ENCODE measurements at places on chromosomes 5 and 9.

DNA sequence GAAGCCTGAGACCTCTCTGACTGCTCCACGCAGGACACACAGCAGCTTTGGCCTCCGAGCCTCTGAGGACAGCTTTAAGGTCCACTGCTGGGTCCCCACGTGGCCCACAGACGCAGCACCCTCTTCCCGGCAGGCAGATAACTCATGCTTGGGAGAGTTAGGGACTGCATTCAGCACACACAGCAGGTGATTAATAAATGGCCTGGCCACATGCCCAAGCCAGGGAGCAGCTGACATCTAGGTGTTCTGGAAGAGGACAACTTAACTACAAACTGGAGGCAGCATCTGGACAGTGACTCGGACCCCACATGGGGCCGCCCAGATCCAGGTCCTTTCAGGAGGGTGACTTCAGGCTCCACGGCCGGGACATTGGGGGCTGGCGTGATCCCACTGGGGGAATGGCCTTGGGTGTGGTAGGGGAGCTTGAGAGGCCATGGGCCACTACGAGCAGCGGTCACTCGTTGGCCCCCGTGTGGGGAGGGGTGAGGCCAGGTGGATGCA, 11.3 kb downstream of the NINJ1 start:
- peak; percentile 71 for DNase-seq

DNA sequence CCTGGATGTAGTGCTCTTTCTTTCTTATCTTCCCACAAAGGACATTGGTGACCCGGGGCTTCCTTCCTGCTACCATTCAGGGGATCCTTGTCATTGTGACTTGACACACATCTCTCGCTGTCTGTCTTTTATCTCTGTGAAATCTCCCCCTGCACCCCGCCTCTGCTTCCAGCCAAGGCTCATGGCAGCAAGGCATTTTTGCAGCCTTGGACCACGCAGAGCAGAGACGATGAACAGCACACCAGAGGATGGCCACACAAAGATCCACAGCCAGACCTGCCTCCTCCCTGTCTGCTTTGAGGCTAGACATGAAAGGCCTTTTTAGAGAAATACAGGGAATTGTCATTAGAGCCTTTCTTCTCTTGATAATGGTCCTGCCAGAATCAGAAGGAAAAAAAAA, 549.1 kb downstream of the CDK5RAP2 start:
- no peak for DNase-seq

DNA sequence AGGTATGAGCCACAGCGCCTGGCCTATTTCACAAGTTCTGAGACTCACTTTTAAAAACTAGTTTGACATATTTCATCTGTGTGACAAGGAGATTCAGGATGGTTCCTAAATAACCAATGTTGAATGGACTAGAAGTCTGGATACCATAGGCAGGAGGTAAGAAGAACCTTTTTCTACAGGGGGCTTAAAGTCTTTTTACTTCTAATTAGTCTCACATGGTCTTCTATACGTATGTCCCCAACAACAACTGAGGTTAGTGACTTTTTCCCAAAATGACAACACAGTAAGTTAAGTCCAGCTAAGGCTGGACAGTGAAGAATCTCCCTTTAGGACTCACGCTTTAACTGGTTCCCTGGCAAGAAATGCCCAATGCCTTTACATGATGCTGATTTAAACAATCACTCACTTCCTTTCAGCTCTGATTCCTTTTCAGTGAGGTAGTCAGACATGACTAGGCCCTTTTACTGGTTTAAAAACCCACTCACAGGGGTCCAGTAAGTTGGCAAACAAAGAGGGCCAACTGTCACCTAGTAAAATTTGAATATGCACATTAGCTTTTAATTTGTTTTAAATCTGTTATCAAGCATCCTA, 12.1 kb upstream of the HAUS6 start:
- no peak for DNase-seq

DNA sequence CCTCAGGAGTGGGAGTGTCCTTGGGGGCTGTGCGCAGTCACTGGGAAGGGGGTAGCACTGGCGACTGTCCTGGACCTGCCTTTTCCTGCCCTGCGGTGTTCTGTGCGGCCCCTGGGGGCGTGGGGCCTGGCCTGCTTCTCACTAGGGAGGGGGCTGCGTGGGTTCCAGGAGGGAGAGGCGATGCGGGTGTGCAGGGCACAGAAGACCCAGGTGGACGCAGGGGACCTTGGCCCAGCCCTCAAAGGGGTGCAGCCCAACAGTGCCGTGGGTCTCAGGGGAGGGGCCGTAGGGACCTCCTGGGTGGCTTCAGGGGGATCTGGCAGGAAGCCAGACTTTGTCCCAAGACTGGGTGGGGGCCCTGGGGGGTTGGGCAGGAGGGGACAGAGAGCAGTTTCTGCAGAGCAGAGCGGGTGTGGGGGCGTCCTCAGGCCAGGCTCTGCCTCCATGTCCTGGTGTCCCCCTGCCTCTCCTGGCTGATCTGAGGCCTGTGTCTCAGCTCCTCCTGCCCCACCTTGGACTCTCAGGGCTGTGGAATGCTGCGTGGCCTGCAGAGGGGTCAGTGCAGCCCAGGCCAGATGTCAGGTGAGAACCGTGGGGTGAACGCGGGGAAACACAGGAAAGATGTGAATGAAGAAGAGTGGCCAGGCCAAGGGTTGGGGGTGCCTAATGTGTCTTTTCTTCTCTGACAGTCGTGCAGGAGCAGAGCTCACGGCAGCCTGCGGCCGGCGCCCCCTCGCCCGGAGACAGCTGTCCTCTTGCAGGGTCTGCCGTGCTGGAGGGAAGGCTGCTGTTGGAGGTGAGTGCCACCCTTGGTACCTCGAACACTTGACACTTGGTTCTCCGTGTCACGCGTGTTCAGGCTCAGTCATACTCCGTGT, 54.6 kb downstream of the AHRR start:
- peak; percentile 67 for DNase-seq

DNA sequence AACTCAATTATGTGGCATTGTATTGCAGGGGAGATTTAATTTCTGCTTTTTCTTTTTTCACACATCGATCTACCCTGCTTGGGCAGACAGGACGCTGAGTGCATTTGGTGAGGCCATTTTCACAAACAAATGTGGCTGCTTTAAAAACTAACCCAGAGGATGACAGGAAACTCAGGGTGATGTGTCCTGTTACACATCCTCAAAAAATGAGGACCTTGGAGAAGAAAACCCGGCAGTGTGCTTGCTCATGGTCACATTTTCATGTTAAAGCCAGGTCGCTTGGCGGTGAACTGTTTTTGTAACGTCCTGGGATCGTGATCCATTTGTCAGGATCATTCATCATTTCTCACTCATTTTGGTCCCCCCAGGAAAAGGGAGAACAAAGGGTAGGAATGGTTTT, 478.3 kb upstream of the ADAMTS16 start:
- no peak for DNase-seq

- no peak for DNase-seq
These were observed 822.6 kb downstream of the TLE1 start for GRCh38 chr9:80866576-80867227.

- no peak for DNase-seq
These were observed 674 bp downstream of the LHFPL2 start for GRCh38 chr5:78647838-78648358.

GRCh38 chr9:72139226-72139625, 10.0 kb upstream of the GDA start:
- DNase-seq: no peak

GRCh38 chr9:101480386-101480785, 44.8 kb upstream of the ALDOB start:
- DNase-seq: no peak

GRCh38 chr9:122162415-122162814, 2.7 kb downstream of the MORN5 start:
- no peak for DNase-seq

- DNase-seq: no peak
These were observed 96.0 kb upstream of the PHF24 start for GRCh38 chr9:34862043-34862442.

DNA sequence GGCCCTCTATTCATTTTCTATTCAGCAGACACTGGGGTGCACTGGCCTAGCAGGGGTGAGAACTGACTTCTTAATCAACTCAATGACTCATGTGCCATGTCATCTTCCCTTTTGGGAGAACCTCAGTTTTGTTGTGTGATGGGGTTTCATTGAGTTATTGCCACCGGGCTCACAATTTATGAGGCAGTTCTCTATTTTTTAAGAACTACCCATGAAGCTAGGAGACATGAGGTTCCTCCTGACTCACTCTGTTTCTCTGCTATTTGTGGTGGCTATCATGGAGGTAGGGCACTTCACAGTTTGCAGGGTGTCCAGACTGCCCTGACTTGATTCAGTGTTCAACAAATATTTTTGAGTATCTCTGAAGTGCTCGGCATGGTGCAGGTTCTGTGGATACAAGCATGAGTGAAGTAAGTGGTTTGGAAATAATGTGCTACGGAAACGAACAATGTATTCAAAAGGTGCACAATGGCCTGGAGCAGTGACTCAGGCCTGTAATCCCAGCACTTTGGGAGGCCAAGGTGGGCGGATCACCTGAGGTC, 39.3 kb downstream of the SPARC start:
- no peak for DNase-seq

- no peak for DNase-seq
These were observed 89.7 kb upstream of the PCSK1 start for GRCh38 chr5:96522635-96523355.

DNA sequence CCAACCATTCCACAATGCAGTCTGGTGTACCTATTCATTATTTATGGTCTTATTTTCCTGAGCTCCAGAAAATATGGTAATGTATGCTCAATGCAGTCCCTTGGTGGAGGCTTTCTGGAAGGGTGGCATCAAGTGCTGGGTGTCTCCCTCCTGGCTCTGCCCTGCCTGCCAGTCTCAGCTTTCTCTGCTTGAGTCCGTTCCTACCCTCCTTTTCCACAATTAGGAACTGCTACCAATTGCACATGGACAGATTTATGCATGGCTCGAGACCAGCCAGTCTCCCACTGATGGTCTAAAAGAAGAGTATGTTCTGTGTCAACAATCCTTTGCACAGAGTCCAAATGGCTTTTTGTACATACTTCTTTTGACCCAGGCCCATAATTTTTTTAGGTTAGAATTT, 189.8 kb downstream of the TLE1 start:
- no peak for DNase-seq

GRCh38 chr5:151954255-151954654, 29.6 kb upstream of the GLRA1 start:
- DNase-seq: no peak

- no peak for DNase-seq
These were observed 1.3 kb downstream of the SLC35D2 start for GRCh38 chr9:96382175-96382574.

GRCh38 chr9:4986296-4986695, 1.2 kb downstream of the JAK2 start:
- DNase-seq: no peak

DNA sequence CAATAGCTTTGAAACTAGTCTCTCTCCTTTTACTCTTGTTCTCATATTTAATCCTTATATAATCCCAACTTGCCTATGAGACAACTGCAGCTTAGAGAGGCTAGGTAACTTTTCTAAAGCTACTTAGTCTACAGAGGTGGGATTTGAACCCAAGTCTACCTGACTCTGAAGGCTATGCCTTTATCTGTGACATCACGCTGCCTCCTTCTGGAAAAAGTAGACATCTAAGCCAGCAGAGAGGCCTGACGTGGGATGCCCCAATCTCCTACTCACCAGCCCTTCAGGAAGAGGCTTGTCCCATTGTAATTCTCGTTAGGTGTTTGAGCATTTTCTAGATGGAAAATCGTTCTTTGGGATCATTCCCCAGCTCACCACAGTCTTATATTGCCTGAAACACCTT, 167.5 kb downstream of the HSPA4 start:
- DNase-seq: no peak

DNA sequence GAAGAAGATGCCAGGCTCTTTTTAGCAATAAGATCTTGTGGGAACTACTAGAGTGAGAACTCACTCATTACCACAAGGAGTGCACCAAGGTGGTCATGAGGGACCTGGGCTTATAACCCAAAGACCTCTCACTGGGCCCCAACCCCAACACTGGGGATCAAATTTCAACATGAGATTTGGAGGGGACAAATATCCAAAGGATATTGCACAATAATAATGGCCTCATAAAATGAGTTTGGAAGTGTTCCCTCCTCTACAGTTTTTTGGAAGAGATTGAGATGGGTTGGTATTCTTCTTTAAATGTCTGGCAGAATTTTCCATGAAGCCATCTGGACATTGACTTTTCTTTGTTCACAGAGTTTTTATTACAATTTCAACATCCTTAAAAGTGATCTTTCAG, 38.0 kb upstream of the FAM120A start:
- no peak for DNase-seq

DNA sequence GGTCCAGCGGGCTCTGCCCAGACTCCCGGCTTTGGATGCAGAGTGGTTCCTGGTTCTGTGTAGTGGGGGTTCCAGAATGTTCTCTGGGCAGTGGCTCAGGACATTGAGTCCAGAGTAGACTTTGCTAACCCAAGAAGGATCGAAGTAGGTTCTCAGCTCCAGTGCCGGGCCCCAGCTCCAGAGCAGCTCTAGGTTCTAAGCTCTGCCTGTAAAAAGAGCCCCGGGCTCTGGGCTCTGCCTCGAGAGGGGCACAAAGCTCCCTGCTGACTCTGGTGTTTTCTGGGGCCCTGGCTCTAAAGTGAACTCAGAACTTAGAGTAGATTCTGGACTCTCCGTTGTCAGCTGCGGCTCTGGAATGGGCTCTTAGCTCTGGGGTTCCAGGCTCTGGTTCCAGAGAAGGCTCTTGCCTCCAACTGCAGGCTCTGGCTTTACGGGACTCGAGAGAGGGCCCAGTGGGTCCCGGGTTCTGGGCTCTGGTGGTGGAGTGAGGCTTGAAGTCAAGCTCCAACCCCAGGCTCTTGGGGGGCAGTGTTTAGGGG, 414 bp downstream of the WDR38 start:
- DNase-seq: no peak

DNA sequence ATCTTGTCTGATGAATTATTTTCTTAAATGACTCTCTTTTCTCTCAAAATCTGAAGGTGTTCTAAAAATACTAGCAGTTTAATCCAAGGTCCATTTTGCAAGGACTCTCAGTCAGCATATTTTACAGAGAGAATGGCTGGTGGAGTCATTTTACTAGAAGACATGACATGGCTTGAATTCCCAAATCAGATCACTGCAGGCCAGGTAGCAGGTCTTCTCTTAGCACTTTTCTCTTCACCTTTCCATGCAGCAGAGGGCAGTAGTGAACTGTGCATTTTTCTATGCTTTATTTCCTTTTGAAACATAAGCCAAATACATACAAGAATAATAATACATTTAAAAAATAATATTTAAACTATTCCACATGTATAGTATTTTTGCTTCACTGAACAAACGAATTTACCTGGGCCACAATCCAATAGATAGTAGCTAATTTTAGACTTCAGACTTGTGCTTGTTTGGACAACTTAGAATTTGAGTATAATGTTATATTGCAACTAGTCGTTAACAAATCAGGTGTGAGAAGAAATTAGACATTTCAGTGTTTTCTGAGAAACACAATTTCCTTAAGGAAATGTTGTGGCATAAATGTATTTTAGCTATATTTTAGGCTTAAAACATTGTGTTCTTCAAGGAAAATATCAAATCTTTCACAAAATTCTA, 289.4 kb upstream of the DAB2 start:
- DNase-seq: no peak

Data from spleen (tissue), 13 donors.